AG20443 (cell line): ENCODE measurements at places on chromosomes 16 and 17.

- DNase-seq = no peak
Measured at GRCh38 chr17:43028221-43028861, 3.3 kb downstream of the RND2 start.

DNA sequence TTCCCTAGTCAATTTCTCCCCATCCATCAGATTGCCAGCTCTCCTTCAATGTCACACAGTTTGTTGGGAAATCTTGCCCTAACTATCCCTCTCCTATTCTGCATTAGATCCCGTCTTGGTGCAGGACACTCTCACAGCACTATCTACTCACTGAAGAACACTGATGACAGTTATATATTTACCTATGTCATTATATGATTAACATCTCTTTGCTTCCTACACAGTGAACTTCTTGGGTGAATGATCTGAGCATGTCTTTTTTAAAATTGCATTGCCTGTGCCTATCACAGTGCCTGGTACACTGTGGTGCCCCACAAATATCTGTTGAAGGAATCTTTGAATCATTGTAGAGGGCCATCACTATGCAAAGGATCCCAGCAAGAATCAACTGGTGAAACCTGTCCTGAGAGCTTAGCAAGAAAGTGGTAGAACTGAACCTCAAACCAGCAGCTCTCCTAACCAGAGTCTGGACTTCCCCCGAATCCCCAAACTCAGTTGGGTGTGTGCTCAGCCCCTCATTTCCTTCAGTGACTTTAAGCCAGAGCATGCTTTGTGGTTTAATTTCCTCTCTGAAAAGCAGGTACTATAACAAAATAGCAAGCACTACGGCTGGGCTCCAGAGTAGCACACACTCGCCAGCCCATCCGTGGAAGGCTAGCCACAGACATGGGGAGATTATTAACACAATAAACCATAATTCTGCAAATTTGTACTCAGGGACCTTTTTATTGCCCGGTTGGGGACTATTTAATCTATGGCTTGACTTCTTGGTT is 680.7 kb upstream of the SALL1 start:
- no peak for DNase-seq

DNA sequence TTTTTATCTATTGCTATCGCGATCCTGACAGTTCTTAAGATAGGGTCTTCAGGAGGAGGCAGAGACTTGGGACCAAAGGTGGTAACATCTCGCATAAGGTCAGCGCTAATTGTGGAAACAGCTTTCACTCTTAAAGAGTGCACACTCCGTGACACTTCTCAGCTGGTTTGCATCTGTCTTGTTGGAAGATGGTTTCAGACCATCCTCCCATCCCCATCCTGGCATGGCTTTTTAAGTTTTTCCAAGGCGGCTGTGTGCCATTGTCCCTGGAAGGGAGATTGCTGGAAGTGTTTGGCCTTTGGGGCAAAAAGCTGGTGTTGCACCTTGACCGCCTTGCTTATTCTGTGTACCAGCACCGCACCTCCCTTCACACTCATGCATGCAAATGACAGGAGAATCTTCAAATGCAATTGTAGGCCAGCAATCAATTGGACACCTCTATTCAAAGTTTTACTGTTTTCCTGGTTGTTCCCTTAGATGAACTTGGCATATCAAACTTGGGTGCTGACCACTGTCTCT is 1.5 kb downstream of the SOCS7 start:
- DNase-seq = peak; percentile 14

DNA sequence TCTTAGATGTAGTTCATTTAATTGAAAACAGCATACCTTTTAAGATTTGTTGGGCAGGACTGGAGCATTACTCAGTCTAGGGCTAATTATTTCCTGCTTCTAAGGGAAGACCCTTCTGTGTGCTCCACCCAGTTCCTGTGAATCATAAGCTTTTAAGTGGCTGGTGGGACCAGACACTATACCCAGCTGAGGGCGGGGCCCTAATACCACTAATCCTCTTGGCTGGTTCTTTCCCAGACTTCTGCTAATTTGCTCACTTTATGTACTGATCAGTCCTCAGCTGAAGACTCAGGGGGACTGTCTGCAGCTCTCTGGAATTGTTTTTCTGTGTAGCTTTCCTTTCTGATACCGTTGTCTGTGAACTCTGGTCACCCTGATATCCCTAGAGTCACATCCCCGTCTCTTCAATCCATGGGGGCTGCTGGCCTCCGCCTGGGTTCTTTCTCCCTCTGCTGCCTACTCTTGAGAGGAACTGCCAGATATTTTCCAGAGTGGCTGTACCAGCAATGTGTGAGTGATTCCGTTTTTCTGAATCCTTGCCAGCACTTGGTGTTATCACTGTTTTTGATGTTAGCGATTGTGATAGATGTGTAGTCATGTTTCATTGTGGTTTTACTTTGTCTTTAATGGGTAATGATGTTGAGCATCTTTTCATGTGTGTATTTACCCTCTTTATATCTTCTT is 35.1 kb downstream of the MFSD11 start:
- peak; percentile 89 for DNase-seq

DNA sequence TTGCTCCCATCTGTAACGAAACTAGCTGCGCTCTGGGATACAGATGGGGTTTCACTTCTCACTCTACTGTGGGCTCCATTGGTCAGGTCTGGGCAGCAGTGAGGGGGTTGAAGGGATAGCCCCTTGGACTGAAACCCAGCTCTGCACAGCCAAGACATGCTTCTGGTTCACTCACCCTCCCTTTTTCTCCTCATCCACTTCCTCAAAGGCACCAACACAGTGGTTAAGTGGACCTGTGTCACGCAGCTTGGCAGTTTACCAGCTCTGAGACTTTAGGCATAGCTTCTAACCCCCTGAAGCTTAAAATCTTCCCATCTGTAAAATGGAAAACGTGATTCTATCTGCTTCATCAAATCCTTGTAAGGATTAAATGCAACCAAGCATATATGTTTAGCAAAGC is 11.5 kb upstream of the KRT38 start:
- no peak for DNase-seq

DNA sequence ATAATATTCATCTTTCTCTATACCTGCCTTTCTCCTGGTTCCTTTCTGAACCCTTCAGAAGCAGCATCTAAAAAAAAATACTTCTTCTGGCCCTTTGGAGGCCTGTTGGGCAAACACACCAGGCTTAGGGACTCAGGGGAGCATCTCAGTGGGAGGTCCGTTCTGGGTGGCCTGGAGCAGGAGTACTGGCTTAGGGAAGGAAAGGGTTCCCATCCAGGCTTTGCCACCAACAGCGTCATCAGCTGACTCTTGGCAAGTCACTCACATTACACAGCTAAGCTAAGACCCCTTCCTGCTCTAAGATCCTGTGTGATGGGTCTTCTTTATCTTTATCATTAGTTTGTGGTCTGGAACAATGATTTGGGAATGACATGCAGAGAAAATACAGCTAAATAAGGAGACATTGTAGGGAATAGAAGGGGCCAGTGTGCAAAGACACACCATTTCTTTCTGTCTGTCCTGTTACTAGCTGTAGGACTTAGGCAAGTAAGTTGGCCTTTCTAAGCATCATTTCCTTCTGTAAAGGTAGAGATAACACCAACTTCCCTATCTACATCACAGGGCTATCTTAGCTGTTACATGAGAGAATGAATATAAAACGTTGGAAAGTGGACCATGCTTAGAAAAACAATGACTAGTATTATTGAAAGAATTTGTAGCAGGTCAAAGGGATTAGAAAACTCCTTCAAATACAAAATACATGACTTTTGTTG is 9.9 kb downstream of the PCTP start:
- DNase-seq = no peak

DNA sequence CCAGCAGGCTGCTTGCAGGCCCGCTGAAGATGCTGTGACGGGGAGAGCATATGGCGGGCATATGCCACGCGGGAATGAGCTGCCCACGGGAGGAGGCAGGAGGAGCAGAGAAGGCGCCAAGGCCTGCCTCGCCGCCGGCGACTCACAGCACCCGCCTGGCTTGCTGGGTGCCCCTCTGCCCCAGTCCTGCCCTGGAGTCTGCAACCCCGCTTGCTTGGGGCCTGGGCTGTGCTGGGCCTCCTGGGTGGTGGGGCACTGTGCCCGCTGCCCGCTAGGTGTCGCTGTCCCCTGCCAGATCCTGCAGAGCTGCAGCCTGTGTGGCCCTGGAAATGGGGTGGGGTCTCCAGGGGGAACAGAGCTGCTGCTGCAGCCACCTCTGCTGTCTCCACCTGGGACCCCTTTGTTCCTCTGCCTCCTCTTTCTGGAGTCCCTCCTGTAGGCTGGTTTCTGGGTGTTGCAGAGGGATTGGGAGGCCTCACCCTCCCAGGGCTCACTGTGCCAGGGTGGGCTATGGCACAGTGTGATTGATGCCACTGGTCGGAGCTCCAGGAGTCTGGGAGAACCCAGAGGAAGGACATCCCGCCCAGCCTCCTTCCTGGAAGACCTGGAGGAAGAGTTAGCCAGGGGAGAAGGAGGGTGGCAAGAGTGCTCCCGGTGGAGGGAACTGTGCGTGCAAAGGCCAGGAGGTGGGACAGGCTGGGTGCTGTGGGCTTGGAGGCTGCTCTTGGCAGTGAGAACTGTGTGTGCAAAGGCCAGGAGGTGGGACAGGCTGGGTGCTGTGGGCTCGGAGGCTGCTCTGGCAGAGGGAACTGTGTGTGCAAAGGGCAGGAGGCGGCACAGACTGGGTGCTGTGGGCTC is 141.0 kb upstream of the CIBAR2 start:
- DNase-seq = peak; percentile 88

DNA sequence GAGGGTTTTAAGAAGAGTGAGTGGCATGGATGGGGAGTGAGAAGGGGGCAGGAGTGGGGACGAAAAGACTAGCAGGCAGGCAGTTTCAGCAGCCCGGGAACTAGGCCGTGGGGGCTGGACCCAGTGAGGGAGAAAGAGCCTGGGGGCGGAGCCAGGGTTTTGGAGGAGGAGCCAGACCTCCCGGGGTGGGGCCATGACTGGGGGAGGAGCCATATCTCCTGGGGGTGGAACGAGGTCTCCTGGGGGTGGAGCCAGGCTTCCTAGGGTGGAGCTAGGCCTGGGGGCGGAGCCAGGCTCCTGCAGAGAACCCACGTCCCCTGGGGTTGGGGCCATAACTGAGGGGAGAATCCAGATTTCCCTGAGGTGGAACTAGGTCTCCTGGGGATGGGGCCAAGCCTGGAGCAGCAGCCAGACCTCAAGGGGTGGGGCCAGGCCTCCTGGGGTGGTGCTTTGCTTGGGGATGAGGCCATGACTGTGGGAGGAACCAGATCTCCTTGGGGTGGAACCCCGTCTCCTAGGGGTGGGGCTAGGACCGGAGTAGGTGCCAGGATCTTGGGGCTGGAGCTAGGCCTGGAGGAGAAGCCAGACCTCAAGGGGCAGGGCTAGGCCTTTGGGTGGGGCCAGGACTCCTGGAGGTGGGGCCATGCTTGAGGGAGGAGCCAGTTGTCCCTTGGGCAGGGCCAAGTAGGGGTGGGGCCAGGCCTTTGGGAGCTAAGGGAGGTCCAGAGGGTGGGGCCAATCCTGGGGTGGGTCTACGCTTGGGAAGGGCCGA is 41.7 kb upstream of the JPH3 start:
- DNase-seq = peak; percentile 80

- DNase-seq = peak; percentile 57
Measured at GRCh38 chr16:4489030-4489429, 12.8 kb downstream of the HMOX2 start.

DNA sequence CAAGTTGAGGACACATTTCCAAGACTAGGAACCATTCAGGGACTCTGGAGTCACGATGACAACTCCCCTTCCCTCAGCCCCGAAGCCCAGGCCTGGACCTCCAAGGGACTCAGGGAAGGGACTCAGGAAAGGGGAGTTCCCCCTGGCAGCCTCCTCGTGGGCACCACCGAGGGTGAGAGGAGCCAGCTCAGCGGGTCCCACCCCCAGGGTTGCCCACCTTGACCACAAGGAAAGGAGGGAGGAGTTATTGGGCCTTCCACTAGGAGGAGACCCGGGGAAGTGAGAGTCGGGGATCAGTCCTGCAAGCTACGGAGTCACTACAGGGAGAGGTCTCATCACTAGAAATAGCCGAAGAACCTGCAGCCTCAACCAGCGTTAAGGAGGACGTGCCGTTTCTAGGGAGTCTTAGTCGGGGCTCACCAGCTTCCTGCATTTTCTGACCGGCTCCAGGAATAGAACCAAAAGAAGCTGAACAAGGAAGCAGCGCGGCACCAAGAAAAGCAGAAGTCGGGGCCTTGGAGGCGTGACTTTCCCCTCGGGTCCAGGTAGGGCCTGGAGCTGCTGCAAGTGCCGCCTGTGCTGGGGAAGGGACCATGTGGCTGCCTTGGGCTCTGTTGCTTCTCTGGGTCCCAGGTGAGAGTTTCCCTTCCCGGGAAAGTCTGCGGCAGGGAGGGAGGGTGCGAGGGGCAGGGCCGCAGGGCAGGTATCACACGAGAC is at the start of gene CD300A:
Gene CD300A (plus strand): TSS at position 524 of the 717 bp plus-strand sequence. CDS start 70 bp downstream, at position 594.
- DNase-seq = no peak

GRCh38 chr17:4188076-4188475 is 45.1 kb downstream of the CYB5D2 start:
- no peak for DNase-seq

GRCh38 chr16:51875834-51876600 is 670.9 kb downstream of the TOX3 start:
- DNase-seq = no peak

GRCh38 chr16:87968541-87968940 is 17.3 kb downstream of the BANP start:
- no peak for DNase-seq

- DNase-seq = no peak
Measured at GRCh38 chr16:86217891-86218270, 292.4 kb upstream of the FOXF1 start.

GRCh38 chr17:3512505-3513171 is 36.8 kb downstream of the ASPA start:
- peak; percentile 92 for DNase-seq

DNA sequence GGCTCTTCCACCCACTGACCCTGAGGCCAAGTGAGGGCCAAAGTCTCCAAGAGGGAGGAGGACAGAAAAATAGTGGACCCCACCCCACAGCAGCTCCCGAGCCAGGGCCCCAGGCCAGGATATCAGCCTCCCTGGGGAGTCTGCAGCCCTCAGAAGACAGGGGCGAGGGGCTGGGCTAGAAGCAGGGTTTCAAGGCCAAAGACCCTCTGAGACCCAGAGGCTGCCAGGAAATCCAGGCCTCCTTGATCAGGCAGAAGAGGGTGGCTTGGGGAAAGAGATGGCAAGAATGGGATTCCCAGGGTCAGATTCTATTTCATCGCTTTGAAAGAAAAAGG is 156.1 kb downstream of the ZNF423 start:
- DNase-seq = no peak

DNA sequence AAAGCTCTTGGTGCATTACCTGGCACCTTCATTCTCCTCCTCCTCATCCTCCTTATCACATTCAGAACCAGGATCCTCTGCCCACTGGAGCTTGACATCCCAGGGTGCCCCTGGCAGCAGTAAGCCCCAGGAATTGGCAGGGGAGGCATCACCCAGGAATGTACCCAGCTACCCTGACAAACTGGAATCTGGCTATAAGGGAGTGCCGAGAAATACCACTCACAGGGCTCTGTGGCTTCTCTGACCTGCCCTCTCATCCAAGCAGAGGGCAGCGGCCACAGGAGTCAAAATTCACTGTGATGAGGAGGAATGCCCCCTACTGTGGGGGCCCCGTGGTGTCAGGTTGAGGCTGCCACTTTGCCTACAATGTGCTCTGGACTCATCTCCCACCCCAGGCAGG is 19.6 kb downstream of the MPP3 start:
- DNase-seq = no peak
